NCI-H526 (cell line): ENCODE measurements at places on chromosomes 5 and 9.

DNA sequence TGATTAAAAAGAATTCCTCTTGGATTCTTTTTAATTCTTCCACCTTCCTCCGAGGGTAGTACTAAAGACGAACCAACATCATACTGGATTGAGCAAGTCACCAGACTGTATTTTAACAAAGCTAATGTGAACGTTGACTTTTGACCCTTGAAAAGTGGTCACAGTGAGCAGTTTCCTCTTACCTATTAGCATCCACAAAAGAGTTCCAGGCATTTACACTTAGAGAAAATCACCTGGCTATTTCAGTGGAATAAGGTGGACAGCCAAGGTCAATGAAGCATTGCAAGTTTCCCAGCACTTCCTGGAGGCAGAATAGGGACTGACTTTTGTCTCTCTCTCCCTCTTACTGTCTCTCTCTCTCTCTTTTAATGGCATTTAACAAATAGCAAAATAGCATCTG is 145.1 kb upstream of the DAB2 start:
- DNase-seq, result no peak

- DNase-seq, result no peak
These were observed 47.1 kb upstream of the MATR3 start for GRCh38 chr5:139246394-139246793.

DNA sequence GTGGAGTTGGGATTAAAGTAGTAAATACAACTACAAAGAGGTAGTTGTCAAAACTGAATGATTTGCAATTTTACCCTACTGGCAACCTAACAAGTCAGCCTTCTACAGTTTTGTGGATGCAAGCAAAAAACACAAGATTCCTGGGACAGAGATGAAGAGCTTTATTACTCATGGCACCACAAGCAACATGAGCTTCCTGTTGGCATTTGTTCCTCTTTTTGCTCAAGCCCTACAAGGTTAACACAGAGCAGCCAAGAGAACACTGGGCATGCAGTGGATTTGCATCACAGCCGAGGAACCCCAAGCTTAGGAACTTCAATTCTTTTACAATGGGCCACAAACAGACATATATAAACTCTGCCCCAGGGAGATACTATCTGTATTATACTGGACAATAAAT is 28.8 kb upstream of the DMAC1 start:
- DNase-seq, result no peak

DNA sequence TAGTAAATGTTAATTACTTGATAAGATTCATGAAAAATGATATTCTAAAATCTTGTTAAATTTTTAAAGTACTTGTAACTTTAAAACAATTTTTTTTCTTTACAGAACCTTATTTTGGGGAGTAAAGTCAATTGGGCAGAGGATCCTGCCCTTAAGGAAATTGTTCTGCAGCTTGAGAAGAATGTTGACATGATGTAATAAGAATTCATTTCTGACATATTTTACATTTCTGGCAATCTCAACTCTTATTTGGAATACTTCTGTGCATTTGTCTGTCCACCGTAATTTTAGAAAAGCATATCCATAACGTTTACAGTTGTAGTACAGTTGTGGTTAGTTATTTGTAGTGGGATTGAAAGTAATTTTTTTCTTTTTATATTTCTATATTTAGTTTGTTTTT is 20.2 kb downstream of the CENPH start:
- DNase-seq, result no peak

DNA sequence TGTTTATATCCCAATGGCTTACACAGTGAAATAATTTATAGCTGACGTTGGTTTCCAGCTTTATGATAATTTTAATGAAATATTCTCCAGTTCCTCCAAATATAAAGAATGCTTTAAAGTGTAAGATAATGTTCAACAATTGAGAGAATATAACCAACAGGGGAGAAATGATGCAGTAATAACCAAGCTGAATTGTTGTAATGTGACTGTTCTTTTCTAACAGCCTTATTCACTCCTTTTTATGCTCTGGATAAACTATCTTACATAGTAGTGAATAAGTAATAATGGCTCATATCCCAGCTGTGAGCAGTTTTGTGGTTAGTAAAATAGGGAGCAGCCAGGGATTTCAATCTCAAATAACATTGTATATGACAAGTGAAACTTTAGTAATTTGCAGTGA is 2348.7 kb upstream of the ACO1 start:
- DNase-seq, result no peak

DNA sequence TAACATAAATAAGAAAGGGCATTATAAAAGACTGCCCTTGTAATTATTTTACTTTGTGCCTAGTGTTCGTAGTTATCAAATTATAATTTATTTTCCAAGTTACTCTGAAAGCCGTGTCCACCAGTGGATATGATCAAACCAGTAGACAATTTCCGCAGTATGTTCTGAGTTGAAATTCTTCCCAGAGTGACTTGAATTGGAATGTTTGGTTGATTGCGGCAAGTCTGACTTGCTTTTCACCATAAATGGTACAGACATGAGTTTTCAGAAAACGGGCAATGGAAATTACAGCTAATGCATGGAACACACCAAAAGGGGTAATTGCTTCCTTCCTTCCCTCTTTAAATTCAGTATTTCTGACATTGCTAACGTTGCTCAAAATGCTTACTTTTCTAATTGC is 56.6 kb downstream of the CHSY3 start:
- DNase-seq, result no peak

DNA sequence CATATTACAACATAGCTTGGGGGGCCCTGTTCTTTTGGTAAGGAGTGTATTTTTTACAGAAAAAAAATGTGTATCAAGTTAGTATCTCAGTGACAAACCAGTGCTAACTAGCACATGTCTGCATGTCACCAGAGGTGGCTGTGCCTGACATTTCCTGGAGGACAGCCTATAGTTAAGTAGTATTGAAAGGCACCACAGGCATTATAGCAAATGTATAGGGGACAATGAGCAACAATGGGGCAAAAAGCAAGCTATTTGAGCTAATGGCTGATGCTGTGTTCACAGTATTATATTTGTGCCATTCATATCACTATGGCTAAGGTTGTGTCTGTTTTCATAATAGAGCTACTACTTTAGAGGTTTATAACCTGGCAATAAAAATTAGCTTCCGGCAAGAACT is 1644.0 kb downstream of the MAT2B start:
- no peak for DNase-seq

GRCh38 chr9:7180247-7180646 is 422.5 kb downstream of the KDM4C start:
- DNase-seq, result no peak

DNA sequence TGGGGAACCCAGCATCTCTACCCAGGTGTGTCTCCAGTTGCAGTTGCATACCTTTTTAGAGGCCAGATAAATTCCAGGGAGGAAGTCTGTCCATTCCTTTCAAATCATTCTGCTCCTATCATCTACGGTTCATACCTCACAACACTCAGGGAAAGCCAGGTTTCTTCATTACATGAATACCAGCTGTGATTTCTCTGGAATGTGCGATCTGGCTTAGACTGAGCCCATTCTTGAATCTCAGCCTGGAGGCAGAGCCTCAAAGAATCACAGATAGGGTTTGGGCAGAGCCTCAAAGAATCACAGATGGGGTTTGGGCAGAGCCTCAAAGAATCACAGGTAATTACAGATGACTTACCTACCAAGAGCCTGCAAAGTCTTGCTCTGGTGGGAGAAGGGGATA is 7.2 kb downstream of the P4HA2 start:
- no peak for DNase-seq

DNA sequence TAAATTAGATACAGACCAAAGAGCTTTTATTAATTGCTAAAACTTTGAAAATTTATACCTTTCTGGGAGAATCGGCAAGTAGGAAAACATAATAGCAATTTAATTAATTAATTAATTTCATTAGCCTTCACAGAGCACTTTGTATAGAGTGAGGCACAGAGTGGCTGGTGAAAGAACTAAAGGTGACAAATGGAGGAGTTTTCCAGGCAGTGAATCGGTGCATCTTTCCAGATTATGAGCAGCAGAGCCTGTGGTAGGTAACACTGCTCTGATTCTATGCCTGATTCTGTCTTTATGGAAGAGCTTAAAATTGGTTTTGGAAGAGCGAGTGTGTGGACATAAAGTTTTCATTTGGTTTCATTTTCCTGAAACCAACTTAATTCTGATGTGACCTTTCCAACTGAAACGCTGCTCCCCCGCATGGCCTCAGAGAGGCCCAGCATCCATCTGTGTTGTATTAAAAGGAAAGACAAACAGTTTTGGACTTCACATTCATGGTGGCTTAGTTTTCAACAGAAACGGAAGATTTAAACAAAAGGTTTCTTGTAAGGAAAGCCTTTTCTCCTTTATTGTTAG is 188.9 kb upstream of the RPS23 start:
- DNase-seq, result no peak

GRCh38 chr9:127562841-127563401 is 49.2 kb upstream of the STXBP1 start:
- DNase-seq, result no peak

- no peak for DNase-seq
These were observed 47.8 kb upstream of the TRIM32 start for GRCh38 chr9:116639251-116639741.

DNA sequence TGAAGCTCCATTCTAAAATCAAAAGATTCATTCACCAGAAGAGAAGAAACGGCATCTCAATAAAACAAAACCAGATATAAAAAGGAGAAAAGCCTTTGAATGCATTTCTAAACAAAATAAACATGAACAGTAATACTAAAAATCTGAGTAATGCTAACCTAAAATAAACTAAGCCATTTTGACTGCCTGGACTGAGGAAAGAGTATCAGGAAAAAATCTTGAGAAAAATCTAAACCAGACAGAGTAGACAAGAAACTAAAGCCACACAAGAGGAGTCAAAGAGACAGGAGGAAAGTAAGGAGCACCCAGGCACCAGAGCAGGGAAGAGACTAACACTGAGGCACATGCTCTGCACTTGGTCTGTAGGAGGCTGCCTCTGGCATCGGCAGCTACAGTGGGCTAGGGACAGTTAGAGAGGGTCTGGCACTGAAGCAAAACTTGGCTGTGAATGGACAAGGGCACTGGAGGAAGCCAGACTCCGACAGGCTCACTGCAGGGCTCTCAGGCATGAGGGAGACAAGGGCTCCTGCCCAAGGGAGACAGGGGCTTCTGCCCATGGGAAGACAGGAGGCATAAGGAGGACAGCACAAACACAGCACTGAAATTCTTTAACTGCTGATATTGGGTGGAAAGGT is 50.2 kb downstream of the DROSHA start:
- no peak for DNase-seq

- no peak for DNase-seq
These were observed 40.0 kb downstream of the ADAMTS19 start for GRCh38 chr5:129500101-129500500.

DNA sequence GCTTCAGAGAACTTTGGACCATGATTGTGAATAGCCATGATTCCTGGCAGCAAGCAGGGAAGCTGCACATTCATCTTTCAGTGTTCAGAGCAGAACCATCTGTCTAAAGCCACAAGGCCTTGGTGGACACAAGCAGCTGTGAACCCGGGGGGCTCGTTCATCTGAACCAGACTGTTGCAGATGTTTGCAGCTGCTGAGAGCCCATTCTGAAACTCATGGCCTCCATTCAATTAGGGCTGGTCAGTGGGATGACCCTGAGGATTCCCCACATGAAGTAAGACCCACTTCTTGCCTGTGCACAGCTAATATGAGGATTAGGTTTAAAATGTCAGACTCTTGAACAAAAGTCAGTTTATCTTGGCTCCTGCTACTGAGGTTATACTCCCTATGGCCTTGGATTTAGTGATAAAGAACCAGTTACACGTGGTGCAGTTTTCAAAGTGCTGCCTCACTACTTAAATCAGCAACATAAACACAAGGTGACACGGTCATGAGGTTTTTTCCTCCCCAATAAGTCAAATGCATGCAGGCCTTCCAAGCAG is 109.8 kb upstream of the IFNK start:
- no peak for DNase-seq

DNA sequence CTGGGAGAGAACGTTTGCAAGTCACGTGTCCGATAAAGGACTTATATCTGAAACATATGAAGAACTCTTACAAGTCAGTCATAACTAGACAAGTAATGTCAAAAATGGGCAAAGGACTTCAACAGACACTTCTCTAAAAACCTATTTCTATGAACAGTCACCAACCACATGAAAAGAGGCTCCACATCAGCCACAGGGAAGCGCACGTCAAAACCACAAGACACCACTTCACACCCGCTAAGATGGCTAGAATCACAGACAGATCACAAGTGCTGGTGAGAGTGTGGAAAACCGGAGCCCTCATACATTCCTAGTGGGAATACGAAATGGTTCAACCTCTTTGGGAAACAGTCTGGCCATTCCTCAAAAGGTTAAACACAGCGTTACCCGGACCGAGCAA is 11.5 kb upstream of the CARD9 start:
- DNase-seq, result no peak

- no peak for DNase-seq
These were observed 5.3 kb downstream of the ABO start for GRCh38 chr9:133269537-133270362.

DNA sequence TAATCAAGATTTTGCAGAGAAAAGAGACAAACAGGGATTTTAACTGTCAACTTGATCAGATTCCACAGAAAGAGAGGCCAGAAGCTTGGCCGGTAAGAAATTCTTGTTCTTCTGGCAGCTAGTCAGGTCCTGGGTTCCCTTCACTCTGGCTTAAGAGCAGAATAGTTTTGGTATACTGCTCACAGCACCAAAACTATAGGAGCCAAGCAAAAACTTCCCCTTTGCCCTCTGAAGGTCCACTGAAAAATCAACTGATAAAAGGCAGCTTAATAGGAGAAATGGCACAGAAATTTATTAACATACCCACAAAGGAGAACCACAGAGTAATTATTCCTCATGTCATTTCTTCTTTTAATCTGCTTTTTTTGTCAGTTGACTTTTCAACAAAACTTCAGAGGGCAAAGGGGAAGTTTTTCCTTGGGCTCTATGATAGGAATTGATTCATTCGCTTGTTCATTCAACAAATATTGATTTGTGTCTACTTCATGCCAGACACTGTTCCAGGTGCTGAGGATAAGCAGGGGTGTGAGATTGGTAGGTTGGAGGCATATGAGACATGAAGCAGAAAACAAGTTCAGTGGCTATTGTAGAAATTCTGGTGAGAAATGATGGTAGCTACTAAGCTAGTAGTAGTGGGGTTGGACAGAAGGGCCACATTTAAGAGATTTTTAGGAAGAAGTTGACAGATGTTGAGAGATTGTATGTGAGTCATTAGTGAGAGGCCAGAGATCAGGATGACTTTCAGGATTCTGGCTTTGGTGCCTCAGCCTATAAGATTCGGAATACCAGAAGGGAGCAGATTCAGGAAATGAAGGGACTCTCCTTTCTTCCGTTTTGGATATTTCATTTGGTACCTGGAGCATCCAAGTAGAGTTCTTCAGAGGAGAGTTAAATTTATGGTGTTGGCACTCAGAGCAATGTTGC is 20.6 kb upstream of the NNT start:
- DNase-seq, result no peak

DNA sequence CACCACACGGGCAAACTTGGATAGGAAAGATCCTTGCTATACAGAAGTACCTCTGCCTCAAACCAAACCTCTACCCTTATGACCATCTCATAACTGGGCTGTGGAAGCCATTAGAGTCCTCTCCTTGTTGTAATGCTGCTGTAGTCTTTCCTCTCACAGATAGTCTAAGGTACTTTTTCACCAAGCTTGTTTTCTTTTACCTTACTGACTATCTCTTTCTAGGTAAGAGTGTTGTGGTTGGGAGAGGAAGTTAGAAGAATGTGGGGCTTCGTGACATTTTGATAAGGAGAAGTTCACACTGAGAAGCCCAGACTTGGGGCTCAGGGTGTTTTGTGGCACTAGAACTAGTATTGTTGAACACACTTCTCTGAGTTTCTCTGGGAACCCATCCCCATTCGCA is 8.9 kb downstream of the CFAP95 start:
- DNase-seq, result no peak

- DNase-seq, result peak; percentile 76
These were observed 2.5 kb downstream of the TNPO1 start for GRCh38 chr5:72818866-72819534.

GRCh38 chr5:18662231-18662630 is 1028.0 kb downstream of the TAF11L14 start:
- DNase-seq, result no peak
